ENCODE measurements at places on chromosomes 5 and 9.
A peak's percentile ranks its signal among the peaks of the same experiment; 100 is the strongest.

DNA sequence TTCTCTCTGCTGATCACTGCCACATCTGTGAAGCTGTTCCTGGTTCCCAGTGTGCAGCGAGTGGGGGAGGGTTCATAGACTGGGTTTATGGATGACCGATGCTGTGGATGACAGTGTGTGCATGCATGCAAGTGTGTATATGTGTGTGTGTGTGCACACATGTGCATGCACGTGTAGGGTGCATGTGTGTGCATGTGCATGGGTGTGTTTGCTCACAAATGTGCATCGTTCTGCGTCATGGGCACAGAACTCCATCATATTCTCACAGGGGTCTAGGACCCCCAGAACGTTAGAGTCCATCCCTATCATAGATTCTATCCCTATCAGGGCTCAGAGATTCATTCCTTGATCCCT, 134.0 kb downstream of the PHF2 start:
- no peak for DNase-seq

GRCh38 chr5:174990909-174991308, 266.5 kb downstream of the MSX2 start:
- DNase-seq = no peak

DNA sequence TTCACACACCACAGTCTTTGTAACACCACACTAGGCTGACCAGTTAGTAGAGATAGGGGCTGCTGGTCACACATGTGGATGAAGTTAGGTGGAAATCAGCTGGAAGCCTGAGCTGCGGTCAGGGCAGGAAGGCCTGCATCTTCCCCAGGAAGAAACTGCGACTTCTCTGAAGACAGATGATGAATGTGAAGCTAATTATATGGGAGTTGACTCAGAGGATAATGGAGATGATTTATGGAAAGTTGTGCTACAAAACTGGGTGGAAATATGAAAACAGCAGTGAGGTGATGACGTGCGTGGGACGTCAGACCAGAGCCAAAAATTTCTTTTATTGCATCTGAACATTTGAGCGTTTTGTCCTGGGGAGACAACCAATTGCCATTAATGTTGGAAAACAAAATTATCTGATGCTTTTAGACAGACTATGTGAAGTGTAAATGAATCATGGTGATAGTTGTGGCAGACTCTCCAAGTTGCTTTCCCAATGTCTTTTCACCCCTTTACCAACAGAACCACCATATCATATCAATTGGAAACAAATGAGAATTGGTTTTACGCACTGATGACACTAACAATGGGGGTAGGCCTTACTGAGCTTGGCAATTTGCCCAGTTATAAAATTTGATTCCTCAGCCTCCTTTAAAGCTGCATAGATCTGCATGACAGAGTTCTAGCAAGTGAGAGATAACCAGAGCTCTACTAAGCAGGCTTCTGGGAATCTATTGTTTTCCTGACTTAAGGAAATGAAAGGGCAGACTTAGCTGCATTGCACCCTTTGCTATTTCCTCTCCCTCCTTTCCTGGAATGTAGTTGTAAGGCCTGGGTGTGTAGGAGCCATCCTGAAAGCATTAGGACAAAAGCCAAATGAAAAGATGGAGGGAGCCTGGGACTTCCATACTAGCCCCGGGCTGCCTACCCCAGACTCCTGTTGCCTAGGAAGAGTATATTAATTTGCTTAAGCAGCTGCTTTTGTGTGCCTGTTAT, 84.0 kb downstream of the RAB3C start:
- DNase-seq = no peak

- no peak for DNase-seq
Observed at GRCh38 chr5:175685701-175686350, 28.0 kb downstream of the HRH2 start.

- DNase-seq = no peak
Observed at GRCh38 chr9:19485193-19485592, 76.4 kb downstream of the ACER2 start.

GRCh38 chr9:81313877-81314276, 375.5 kb downstream of the TLE1 start:
- no peak for DNase-seq

DNA sequence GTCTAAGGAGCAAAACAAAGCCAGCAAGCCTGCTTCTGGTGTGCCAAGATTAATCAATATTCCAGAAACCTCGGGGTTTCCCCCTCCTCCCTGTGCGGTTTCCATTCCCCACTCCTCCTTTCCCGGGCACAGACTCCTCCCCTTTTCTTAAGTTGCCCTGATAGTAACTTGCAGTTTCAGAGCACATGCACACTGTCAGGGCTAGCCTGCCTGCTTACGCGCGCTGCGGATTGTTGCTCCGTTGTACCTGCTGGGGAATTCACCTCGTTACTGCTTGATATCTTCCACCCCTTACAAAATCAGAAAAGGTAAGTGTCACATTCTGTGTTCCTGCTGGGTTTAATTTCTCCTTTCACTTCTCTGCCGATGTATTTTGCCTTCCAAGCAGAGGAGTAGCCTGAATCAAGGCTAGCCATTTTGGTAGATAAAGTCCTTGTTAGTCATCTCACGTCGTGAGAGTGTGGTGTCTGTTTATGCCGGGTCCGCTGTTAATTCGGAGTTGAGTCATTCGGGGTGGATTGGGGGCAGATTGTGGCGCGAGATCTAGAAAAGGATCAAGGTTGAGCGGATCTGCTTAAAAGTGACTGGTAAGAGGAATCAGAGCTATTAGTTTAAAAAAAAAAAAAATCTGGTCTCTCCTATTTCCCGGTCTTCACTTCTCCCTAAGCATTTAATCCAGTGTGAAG, at the start of gene SLC1A3:
TSS of gene SLC1A3 (plus strand) at position 179 of the 686 bp plus-strand sequence. CDS start 1,818 bp downstream, outside the sequence.
- DNase-seq = no peak

DNA sequence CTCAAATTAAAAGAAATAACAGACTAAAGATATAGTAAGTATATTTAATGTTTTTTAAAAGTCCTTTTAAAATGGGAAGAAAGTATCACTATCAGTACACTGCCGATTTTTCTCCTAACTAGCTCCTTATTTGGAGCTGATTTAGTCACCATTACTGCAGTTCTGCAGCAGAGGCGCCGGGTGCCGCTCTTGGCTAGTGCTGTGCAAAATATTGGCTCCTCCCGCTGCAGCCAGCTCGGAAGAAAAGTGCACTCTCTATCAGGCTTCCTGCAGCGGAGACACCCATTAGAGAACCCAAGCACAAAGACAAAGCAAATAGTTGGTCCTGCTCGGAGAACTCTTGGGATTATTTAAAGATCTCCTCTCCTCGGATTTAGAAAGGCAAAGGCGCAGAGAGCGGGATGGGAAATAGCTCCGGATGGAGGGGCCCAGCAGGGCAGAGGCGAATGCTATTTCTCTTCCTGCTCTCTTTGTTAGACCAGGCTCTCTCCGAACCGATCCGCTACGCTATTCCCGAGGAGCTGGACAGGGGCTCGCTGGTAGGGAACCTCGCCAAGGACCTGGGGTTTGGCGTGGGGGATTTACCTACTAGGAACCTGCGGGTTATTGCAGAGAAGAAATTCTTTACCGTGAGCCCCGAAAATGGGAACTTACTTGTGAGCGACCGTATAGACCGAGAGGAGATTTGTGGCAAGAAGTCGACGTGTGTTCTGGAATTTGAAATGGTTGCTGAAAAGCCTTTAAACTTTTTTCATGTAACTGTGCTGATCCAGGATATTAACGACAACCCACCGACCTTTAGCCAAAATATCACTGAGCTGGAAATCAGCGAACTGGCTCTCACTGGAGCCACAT, at the start of gene PCDHGB3:
TSS of gene PCDHGB3 (plus strand) at position 249 of the 855 bp plus-strand sequence. CDS start at position 402, 153 bp downstream.
- peak; percentile 27 for DNase-seq

DNA sequence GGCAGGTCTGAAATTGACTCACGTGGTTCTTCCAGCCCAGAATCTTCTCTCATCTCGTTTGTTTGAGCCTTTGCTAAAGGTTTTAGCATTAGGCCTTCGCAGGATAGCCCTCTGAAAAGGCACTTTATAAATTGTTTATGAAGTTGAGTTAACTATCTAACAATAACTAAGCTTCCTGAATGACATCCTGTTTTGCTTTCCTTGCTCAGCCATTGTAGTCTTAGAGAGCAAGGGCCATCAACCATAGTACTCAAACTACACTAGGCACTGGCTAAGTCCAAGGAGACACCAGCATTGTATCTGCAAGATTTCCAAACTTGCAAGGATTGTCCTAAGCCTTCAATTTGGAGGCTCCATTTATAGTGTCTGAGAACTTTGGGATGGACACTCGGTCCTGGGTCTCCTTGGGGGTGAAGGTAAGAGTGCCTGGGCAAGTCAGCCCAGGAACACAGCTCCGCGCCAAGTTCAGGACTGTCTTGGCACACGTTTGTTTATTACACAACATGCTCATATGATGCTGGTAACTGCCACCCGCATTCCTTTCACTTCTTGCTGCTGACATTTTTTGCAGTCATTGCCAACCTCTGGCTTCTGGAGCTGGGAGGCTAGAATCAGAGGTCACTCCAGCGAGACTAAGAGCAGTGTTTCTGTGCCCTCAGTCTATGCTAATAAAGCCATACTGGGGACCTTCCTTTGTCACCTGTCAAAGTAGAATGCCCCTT, 151.1 kb downstream of the ESM1 start:
- no peak for DNase-seq

DNA sequence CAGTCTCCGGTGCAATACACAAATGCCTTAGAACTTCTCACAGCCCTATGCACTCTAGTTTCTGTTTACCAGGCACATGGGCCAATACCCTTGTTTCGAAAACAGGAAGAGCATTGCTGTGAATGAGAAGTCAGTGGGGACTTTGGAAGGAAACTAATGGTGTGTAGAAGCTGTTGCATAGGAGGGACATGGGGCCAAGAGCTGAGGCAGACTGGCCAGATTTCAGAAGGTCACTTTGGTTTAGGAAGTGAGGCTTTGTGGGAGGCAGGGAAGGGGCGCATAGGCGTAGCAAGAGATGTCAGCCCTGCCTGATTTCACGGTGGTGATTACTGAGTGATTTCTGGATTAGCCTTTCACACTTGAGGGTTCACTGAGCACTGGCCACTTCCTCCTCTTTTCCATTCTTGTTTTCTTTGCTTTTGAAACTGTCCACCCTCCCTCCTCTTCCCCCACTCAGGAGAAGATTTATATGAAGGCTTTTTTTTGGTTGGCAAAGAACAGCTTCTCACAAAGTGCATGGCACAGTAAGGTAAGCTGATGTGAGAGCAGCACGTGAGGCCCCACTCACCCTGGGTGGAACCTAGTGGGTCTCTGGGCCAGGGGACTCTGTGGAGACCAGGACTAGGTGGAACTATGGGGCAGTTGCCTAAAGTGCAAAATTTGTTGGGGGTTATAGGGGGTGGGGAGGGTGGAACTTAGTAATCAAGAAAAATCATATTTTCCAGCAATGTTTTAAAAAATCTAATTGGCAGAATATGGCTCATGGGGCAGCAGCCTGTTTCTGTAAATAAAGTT, 6.1 kb upstream of the TMEM252 start:
- no peak for DNase-seq

DNA sequence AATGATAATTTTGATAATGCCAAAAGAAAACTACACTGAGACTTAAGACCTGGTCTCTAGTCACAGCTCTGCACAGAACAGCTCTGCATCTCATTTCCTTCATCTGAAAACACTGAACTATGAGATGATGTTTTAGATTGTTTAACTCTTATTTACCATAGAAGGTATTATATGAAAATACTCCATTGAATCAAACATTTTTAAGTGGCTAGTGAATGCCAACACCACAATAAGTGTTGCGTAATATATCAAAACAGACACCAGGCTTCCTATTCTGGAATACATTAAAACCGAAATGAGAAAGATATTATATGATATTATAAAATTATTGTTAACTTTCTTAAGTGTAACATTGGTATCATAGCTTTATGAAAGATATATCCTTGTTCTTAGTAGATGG, 14.6 kb downstream of the CETN3 start:
- DNase-seq = no peak

GRCh38 chr5:91095786-91096385, 287.2 kb downstream of the ARRDC3 start:
- no peak for DNase-seq

GRCh38 chr9:123863164-123863855, 66.6 kb downstream of the DENND1A start:
- no peak for DNase-seq

GRCh38 chr9:137671721-137672120, 52.9 kb downstream of the EHMT1 start:
- no peak for DNase-seq

DNA sequence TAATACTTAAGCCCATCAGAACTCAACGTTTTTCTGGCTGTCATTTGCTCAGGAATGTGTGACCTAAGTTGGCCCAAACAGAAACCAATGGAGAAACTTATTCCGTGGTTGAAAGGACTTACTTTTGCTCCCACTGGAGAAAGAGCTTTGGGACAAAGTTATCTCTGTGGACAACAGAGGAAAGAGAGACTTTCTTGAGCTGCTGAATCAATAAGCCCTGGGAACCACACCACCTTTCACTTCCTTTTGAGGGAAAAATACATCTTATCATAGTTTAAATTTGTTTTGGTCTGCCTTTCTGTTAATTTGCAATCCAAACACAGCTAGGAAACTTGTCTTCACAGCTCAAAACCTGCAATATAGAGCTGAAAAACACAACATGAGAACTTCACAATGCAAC, 62.8 kb upstream of the VCAN start:
- DNase-seq = no peak

GRCh38 chr5:92514896-92515295, 1066.1 kb downstream of the NR2F1-AS1 start:
- DNase-seq = no peak

DNA sequence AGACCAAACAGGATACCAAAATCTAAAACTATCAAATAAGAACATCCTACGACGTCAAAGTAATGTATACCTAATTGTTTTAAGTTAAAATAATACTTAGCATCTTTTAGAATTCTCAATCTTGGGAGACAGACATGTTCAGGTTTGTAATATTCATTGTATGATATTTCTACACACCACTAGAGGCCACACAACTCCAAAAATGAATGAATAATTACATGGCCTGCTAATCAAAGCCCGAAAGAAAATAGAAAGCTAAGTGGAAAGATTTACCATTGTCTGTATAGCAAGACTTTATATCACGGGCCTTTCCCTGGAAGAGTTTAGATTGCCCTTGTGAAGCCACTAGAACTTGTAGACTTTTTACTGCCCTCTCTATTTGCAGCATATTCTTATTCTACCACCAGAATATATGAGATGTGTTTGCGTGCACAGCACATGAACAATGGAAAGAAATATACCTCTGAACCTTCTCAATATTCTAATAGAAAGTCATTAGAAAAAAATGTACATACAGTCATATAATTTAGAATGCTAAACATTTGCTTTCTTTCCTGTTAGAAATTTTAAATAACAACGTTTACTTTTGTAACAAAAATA, 380.1 kb upstream of the NUDT12 start:
- no peak for DNase-seq

GRCh38 chr9:132192728-132193127, 30.9 kb downstream of the NTNG2 start:
- no peak for DNase-seq

DNA sequence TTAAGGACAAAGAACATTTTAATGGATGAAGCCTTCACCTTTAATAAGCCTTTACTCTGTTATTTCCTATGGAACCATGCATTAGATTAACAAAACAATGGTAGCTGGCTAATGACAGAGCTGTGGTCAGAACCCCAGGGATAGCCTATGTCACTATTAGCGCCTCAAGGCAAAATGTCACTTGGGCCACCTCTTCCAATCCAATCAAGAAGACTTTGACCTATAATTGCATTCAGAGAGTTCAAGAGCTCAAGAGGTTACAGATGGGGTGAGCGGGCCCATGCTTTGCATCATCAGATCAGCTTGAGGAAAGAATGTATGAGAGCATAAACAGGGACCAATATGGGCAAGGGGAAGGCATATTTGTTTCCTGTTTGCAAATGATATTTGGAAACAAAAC, 425.1 kb downstream of the ARHGEF28 start:
- DNase-seq = no peak

- no peak for DNase-seq
Observed at GRCh38 chr9:127611603-127611898, 526 bp upstream of the STXBP1 start.
